ENCODE measurements at places on chromosomes 2 and 18.

DNA sequence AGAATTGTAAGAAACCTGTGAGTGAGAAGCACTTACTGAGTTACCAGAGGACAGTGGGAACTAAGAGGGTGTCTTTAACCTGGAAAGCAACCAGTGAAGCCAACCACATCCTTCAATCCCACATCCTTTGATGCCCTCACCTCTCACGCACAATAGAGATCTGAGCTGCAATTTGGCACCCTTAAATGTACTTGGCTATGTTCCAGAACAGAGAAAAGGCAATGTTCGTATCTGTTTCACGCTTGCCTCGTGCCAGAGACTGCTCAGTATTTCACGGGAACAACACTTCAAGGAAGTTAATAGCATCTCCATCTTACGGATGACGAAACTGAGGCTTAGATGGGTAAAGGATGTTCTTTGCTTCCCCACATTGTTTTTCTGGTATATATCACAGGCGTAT, 167.4 kb downstream of the DPP10 start:
- no peak for DNase-seq

DNA sequence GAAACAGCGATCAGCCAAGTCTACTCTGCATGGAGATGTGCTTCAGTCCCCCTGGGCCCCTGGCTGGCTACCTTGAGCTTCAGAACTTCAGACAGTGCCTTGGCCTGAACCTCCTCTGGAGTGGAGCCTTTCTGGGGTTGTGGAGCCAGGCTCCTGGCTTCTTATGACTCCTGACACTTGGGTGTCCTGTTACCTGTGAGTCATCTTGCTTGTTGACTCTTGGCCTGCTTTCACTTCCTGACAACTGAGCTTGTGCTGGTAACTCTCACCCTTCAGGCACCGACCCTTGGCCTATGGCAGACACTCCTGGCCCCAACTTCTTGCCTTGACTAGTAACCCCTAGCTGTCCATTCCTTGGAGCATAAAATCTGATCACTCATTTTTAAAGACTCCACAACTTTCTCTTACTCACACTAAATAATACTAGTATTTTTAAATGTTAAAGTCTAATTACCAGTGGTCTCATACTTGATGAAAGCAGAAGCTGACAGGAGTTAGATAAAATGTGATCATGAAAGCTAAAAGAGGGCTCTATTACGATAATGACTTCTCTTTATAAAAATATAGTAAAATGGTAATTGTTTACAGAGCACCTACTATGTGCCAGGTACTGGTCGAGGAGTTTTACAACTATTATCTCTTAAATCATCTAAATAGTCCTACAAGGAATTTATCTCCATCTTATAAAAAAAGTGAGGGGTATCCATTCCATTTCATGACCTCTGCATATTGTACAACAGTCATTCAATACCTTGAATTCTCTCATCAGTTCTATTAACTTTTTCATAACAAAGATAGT, 46.3 kb upstream of the VIT start:
- DNase-seq, result peak; percentile 88

DNA sequence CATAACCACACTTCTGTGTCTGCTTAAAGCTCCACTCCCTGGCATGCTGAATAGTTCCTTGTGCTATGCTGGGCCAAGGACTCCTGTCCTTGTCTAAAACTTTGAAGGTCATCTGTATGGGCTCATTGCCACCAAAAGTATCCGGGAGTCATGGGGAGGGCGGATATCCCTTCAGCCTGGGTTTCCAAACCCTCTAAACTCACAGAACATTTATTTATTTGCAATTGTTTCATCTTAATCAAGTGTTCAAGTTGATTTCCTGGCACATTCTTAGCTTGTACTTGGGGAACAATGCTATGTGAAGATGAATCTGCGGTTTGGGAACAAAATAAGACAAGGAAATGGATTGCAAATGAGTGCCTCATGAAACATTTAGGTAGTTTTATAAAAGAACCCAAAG, 1.8 kb downstream of the NOSTRIN start:
- no peak for DNase-seq

DNA sequence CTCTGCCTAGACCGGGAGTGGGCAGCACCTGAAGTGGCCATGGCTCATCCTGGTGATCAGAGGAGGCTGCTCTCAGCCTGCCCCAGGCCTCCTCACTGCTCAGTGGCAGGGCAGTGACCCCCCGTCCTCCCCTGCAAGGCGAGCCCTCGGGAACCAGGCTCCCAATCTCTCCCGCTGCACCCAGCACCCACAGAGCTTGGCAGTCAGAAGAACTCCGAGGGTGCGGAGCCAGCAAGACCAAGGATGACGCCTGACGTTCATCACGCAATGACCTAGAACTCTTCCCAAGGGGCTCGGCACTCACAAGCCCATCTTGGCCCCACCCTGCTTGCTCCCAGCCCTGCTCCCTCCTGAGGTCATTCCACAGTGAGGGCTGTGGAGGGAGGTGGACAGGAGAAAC, 189.8 kb upstream of the SALL3 start:
- DNase-seq, result no peak

- DNase-seq, result peak; percentile 10
These were observed 420 bp downstream of the PIGN start for GRCh38 chr18:62186499-62186773.

GRCh38 chr2:40101131-40101575, 322.1 kb upstream of the THUMPD2 start:
- DNase-seq, result no peak

DNA sequence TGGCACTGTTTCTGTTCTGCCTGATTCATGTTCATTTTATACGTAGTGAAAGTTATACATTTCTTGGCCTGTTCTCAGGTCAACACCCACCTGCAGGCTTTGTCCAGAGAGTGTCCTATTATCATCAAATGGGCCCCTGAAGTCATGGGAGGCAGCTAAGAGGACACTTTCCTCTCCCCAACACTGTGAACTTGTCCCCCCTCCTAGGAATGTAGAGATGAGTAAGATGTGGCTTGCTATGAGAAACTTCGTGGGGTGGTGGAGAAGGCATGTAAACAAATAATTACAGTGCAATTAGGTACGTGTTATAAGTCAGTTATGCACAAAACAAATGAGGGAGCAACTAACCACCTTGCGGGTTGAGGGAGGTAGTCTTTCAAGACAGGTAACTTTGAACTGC, 57.9 kb downstream of the COL4A3 start:
- DNase-seq, result no peak

DNA sequence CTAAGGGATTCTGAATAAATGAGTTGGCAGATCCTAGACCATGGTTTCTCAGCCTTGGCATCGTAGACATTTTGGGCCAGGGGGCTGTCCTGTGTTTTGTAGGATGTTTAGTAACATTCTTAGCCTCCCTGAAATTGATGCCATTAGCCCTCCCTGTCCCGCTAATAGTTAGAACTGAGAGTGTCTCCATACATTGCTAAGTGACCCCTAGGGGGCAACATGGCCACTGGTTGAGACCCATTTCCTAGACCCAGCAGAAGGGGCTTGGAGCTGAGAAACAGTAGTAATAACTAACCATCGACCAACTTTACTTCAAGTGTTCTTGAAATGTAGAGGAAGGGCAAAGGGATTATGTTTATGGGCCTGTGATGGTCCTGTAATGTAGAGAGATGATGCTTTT, 40.8 kb downstream of the KCMF1 start:
- DNase-seq, result no peak

DNA sequence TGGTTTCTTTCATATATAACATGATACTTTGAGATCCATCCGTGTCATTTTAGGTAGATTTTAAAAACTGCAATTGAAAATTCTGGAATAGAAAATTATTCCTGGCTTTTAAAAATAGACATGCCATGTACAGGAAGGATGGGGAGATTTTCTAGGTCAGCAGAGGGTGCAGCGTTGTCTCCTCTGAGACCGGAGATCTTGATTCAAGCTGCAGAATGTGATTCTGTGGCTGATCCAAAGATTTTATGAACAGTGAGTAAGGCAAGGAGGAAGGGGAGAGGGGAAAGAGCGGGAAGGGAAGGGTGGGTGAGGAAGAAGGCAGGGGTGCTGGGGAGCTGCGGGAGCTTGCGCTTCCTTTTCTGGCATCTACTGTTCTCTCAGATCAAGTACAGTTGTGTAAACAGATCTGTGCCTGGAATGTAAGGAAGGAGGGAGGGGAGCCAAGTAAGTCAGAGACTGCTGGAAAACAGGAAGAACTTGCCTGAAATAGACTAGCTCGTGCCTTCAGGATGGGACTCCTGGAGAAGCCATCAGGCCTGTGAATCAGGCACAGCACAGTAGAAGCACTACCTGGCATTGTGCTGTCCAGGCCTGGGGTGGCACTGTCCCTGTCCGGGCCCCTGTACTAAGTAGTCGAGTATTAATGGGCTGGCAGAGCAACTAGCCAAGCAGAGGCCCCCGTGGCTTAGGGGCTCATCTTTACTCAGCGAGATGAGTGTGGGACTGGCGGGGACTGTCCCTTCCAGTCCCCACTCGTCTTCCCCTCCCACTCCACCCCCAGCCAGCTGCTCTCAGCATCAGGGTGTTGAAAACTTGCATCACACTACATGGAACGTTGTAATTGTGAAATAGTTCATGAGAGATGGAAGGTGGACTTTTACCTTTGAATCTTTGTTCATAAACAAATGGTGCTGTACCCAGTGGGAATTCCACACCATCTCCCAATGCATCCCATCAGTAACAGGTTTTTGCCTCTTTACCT, 163.5 kb downstream of the UXS1 start:
- DNase-seq, result peak; percentile 95

GRCh38 chr18:77762014-77762413, 512.4 kb downstream of the GALR1 start:
- DNase-seq, result no peak

- no peak for DNase-seq
These were observed 106.2 kb upstream of the RNF152 start for GRCh38 chr18:61998957-61999356.

GRCh38 chr2:178230396-178230795, 36.1 kb downstream of the OSBPL6 start:
- DNase-seq, result no peak

- DNase-seq, result no peak
These were observed 16.7 kb downstream of the NOSTRIN start for GRCh38 chr2:168819050-168819715.

DNA sequence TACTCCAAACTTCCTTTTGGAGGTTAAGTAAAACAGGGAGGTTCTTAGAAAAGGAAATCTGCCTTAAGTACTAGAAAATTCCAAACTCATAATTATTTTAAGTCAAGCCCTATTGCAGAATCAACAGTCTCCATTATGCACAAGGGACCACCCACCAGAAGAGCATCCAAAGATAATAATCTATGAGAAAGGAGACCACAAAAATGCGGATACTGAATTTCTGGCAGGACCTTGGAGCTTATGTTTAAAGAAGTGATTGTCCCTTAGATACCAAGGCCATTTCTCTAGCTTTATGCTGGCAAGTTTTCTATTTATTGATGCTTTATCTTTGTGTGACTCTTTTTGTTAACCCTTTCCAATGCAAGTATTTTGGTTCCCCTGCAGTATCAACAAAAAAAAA, 404.0 kb upstream of the MMADHC start:
- DNase-seq, result no peak

DNA sequence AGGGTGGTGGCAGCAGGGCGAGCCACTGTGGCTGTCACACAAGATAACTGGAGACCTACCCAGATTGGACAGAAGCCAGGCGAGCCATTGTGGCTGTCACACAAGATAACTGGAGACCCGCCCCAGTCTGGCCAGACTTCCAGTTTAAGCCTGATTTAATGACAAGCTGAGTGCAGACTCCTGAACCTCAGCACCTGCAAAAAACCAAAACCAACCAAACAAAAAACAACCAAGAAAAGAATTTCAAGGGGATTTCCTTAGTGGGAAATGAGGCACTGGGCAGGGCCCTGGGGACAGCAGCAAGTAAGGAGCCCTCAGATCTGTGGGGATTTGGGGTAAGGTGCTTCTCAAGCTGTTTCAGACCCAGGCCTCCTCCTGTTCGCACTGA, 95.2 kb upstream of the BOD1L2 start:
- DNase-seq, result peak; percentile 94

DNA sequence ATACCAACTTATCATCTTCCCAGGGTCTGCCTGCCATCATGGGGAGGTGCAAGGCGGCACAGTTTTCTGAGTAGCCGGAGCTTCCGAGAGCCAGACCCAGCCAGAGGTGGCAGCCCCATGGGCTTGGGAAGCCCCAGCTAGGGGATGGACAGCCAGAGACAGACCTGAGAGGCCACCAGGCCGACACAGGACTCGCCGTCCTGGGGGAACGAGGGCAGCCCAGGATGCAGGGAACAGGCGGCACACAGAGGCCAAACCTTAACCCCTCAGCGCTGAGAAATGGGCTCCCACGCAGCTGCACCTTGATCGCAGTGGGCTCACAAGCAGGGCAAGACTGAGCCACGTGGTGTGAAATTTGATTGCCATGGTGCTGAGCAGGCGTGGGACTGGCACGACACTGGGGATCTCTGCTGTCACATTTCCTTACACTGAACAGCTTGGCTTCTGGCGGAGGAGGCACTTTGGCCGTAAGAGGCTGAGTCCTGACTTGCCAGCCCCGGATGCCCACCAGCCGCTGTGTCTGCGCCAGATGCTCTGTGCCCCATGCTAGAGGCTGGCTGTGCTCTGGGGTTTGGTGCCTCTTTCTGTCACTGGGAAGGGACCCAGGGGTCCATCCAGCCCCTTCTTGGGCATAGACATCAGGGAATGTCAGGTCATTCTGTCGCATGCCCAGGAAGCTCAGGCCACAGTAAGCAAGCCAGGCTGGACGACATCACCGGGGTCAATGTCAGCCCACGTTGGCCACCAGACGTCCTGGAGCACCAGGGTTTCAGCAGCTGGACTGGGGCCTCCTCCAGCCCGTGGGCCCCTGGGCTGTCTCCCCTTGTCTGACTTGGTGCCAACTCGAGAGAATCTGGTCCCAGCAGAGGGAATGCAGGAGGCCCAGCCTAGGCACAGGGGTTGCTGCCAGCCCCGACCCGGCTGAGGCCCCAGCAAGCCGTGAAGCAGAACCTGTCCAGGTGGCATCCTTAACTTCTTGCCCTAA, 312.1 kb upstream of the MYT1L start:
- DNase-seq, result no peak

DNA sequence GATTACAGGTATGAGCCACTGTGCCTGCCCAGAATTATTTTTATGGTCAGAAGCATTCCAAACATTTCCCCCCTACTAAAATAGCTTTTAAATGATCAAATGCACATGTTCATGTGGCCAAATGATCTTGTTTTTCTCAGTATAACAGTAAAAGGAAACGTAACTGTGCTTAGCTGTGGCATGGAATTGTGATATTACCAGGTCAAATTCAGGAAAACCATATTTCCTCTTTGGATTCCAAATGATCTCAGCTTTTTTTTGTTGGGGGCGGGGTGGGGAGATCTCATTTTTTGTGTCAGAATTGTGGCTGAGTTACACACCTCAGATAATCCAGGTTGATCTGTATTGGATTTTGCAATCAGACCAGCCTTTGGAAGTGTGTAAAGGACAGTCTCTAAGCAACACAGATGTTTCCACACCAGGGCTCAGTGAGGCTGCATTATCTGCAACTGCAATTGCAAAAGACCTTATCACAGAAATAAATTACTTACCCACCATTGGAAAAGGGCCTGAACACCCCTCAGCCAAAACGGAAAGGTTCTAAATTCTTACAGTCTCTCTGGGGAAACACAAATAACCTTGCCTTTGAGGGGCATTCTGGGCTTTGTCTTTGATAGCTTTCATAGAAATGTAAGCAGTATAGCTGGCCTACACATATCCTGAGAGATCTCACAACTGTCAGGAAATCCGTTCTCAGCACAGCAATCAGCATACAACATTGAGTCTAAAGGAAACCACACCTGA, 8.4 kb downstream of the CASP10 start:
- peak; percentile 79 for DNase-seq
